Activated CD4-positive, alpha-beta T cell treated with anti-CD3 and anti-CD28 coated beads, Interleukin-2, Interleukin-4, amounts not matched to agents 100 ng/mL and 50 ng/mL, durations not matched to agents 16 hours and 8 hours (primary cell): ENCODE measurements at places on chromosomes 7 and 10.

GRCh38 chr7:2233926-2234325 lies 1.2 kb upstream of the MAD1L1 start:
- no peak for DNase-seq

- DNase-seq, result no peak
Measured at GRCh38 chr10:111481866-111482265, 405.0 kb downstream of the ADRA2A start.

- no peak for DNase-seq
Measured at GRCh38 chr10:75350791-75351190, 50.8 kb downstream of the ZNF503 start.

DNA sequence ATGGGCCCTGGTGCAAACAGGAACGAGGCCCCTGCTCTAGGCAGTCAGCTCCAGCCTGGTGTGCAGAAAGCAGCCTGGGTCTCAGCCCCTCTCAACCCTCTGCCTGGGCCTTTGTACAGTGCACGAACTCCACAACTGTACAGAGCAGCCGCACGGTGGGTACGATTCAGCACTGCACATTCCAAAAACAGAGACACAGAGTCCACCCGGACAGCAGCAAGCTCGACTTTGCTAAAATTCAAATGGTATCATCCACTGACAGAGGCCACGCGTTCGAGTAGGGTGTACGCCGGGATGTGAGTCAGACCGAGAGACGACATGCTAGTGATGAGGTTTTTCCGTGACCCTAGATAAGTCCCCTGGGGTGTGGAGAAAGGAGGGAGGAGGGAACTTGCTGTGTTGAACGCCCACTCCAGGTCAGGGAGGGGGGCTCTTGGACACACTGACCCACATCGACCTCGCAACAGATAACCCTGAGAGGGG lies 65.6 kb upstream of the PDGFA start:
- DNase-seq, result peak; percentile 87

DNA sequence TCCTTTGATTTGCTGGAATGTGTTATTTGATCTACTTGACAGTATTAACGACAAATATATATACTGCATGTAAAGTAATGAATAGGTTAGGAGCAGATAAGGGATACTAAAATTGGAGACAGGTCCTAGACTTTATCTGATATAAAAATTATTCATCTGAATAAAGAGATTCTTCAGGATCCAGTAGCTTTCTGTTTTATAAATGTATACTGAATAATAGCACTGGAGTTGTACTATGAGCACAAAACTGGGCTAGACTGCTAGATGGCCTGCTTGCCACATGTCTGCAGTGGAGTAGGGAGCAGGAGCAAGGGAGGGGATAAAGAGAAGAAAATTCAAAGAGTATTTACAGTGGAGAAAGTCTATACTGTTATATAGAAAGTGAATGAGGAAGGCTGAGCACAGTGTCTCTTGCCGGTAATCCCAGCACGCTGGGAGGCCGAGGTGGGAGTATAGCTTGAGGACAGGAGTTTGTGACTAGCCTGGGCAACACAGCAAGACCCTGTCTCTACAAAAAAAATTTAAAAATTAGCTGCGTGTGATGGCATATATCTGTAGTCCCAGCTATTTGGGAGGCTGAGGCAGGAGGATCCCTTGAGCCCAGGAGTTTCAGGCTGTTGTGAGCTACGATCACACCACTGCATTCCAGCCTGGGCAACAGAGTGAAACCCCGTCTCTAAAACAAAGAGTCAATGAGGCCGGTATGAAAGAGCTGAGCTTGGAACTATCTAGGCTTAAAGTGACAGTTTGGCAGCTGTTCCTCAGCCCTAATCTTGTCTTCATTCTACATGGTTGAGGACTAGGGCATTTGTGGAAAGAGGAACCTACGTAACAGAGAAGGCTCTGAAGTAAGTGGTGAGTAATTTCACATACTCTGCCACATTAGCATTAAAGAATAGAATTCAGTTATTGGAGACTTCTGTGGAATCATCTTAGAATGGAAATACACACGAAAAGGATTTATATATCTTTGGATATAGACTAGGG lies 41.8 kb downstream of the CD36 start:
- DNase-seq, result no peak

GRCh38 chr10:126833542-126833941 lies 71.7 kb upstream of the DOCK1 start:
- no peak for DNase-seq

DNA sequence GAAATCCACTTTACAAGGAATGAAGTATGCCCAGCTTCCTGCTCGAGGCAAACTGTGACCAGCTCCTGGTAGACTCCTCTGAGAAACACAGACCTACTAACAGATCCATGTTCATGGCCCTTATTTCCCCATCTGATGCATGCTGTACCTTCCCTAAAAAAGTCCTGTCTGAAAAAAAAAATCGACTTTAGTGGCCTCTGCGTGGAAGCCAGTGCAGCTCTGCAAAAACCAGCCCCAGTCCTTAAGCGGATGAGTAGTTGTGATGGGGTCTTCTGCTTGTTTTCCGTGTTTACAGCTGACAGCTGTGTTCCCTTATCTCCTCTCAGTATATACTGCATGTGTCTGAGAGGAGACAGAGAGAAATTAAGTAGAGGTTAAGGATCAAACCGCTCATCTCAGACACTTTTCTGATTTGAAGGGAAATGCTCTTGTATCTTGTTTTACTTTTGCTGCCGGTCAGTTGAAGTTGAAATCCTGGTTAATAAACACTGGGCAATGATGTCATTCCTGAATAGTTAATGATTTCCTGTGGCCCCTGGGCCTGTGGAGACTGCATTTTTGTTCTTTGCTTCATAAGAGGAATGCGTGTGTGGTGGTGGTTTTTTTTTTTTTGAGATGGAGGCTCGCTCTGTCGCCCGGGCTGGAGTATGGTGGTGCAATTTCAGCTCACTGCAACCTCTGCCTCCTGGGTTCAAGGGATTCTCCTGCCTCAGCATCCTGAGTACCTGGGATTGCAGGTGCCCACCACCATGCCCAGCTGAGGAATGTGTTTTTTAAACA lies 67.6 kb downstream of the DOCK1 start:
- no peak for DNase-seq

DNA sequence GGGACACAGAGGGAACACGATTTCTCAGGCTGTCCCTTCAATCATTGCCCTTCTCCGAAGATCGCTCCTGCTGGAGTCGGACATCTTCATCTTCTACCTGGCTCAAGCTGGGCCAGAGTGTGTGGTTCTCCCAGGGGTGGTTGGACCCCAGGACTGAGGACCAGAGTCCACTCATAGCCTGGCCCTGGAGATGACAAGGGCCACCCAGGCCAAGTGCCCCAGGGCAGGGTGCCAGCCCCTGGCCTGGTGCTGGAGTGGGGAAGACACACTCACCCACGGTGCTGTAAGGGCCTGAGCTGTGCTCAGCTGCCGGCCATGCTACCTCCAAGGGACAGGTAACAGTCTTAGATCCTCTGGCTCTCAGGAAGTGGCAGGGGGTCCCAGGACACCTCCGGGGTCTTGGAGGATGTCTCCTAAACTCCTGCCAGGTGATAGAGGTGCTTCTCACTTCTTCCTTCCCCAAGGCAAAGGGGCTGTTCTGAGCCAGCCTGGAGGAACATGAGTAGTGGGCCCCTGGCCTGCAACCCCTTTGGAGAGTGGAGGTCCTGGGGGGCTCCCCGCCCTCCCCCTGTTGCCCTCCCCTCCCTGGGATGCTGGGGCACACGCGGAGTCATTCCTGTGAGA lies 23.3 kb downstream of the TBATA start:
- DNase-seq, result no peak

DNA sequence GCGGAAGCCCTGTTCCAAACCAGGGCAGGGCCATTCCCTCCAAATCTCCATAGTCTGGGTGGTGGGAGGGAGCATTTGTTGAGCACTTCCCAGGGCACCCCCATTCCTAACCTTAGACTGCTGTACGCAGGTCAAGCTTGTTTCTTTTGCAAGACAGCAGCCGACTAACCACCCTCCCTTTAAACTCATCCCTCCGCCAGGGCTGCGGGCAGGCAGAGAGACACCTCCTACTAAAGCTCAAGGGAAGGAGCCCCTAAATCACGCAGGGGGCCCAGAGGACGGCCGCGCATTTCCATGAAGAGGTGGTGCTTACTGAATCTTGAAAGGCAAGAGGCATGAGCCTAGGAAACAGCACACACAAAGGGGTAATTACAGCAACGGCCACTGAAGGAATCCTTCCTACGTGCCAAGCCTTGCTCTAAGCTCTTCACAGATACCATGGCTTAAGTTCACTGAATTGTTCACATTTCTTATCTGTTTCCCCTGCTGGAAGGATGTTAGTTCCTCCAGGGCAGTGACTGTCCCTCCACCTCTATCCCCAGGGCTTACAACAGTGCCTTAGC lies 90.0 kb downstream of the PROSER2 start:
- DNase-seq, result no peak

DNA sequence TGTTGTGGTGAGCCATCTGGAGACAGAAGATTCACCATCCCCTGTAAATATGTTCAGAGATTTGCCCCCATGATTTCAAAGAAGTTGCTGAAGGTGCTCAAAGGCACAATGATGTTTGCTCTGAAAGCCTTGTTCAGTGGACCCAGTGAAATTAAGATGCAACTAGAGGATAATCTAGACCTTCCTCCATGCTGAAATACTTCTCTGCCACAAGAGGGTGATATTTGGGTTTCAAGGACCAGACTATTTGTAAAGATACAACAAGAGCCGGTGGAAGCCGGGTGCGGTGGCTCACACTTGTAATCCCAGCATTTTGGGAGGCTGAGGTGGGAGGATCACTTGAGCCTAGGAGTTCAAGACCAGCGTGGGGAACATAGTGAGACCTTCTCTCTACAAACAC lies 13.5 kb upstream of the MSRB2 start:
- DNase-seq, result no peak

- DNase-seq, result no peak
Measured at GRCh38 chr7:29434380-29434768, 129.3 kb upstream of the PRR15 start.

DNA sequence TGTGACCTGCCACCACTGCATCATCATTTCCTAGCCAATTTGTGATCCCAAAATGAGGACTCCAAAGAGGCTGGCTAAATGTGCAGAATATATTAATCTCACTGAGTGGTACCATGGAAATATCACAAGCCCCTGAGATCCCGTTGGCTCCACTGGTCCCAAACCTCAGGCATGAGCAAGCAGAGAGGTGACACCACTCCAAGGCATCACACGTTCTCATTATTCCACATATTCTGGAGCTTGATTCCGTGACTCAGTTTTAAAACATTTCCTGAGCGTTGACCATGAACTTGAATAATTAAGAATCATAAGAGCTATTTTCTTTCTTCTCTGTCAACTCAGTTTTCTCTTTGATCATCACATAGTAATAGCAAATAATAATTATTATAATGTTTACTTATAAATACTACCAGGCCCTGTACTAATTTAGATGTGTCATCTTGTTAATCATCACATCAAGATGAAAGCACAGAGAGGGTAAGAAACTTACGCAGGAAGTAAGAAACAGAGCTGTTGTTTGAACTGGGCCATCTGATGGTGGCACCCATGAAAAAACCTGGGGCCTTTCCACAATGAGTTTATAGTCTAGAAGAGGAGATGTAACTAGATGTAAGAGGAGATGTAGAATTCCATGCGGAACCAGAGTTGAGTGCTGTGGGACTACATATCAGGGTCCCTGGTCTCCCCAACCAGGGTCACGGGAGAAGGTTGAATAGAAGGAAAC lies 3.5 kb downstream of the APBB1IP start:
- no peak for DNase-seq

- DNase-seq, result no peak
Measured at GRCh38 chr7:141074997-141075396, 1.1 kb downstream of the TMEM178B start.

DNA sequence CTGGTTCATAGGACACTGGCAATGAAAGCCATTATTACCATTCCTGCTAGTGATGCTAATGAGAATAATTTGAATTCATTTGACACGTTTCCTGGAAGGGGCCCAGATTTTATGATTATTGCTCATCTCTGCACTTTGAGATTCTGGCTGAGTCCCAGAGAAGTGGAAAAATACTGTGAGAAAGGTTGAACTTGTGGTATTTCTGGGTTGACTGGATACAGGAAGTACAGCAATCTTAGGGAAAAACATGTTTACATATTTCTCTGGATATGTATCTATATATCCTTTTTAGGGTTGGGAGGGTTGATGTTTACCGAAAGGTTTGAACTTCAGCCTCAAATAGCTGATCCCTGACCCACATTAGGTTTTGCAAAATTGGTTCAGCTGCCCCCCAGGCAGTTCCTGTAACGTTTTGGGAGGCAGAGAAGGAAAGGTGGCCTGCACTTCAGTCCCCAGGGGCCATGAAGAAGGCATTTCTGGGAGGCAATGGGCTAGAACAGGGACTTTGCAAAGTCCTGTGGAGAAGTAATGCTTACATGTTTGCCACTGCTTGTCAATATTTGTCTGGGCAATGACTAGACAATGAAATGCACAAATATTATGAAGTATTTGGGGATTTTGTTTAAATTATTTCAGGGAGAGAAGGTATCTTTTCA lies 253.7 kb upstream of the PITRM1 start:
- DNase-seq, result no peak

- DNase-seq, result no peak
Measured at GRCh38 chr7:134121632-134122139, 5.5 kb upstream of the LRGUK start.

DNA sequence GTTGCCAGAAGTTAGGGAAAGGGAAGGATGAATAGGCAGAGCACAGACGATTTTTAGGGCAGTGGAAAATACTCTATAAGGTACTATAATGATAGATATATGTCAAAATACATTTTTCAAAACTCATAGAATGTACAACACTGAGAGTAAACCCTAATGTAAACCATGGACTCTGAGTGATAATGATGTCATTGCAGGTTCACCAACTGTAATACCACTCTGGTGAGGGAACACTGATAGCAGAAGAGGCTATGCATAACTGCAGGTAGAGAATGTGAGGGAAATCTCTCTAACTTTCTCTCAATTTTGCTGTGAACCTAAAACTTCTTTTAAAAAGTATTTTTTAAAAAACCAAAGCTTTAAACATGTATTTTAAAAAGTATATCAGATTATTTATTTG lies 22.1 kb downstream of the POT1 start:
- no peak for DNase-seq

DNA sequence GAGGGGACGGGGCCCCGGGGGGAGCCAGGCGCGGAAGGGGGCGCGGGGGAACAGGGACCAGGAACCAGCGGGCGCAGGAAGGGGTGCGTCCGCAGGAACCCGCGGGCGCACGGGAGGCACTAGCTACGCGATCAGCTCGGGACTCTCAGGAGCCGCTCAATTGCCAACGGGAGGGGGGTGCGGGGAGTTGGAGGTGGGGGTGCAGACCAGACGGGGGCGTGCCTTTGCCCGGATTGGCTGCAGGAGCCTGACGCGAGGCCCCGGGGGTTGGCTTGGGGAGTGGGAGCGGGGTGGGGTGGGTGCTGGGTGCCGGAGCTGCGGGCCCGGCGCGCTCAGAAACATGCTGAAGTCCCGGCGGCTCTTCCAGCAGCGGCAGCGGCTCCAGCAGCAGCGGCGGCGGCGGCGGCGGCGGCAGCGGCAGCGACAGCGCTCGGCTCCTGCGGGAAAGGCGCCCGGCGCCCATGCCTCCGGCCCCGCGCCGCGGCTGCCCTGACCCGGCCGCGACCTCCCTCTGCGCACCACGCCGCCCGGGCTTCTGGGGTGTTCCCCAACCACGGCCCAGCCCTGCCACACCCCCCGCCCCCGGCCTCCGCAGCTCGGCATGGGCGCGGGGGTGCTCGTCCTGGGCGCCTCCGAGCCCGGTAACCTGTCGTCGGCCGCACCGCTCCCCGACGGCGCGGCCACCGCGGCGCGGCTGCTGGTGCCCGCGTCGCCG lies at the start of gene ADRB1:
Gene ADRB1, plus strand, starts transcription at position 335 of the 715 bp plus-strand sequence. Its CDS starts 267 bp downstream, at position 602.
- DNase-seq, result peak; percentile 19

GRCh38 chr10:3754727-3755439 lies 30.1 kb downstream of the KLF6 start:
- DNase-seq, result no peak

- no peak for DNase-seq
Measured at GRCh38 chr10:46539596-46540411, 16.7 kb downstream of the GPRIN2 start.
